GM13976 (cell line): ENCODE measurements at places on chromosomes 2 and 18.

DNA sequence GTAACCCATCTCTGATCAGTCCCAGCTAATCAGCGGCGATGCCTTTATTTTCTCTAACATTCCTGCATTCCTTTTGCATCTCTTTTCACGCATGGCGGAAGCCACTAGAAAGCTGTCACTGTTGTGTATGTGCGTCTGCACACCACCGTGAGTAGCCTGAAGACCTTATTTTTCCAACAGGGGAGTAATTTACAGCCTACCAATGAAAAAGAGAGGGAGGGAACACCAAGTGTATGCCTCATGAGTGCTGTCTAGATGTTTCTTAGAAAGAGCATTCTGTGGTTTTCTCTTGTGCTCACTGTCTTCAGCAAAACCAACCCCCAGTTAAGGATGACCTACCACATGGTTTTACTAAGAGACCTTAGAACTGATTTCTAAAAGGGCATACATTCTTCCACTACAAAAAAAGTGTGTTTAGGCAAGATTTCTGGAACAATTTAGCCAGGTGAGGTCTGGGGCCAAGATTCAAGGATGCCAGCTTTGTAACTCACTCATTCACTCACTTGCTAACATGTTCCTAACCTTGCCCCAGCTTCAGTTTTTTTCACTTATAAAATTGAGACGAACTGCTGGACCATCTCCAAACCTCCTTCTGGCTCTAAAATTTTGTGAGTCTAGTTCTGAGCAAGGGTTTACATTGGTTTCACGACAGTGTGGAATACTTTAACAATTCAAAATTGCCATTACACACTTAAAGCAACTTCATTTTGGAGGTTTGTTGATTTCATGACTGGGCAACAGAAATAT, 51.4 kb downstream of the BCL2 start:
- no peak for DNase-seq

GRCh38 chr2:236531996-236532395, 37.6 kb upstream of the ACKR3 start:
- no peak for DNase-seq

DNA sequence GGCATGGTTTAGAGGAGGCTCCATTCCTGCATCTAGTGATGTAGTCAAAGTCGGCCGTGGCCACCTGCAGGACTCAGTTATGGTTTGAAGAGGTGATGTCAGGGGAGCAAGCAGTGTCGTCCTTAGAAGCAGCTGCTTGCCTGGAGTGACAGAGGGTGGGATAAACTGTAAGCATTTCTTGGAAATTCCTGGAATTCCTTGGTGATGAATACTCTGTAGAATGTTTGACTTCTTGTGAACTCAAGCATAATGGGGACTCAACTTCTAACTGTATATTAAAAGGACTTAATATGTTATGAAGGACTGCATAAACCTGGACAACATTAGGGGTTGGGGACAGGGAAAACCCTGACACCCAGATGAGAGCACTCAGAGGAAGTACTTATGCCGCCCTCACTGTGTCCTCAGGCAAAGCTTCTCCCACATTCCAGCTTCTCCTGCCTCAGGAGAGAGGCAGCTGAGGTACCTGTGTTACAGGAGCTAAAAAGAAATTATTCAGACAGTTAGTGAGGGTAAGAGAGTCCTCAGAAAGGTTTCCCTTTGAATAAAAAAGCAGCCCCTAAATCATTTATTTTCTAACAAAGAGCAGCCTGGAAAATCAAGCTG, 459.9 kb upstream of the CELF4 start:
- no peak for DNase-seq

GRCh38 chr2:166651991-166652390, 157.9 kb upstream of the SCN7A start:
- DNase-seq: no peak

- peak; percentile 27 for DNase-seq
These were observed 53.7 kb upstream of the LRRC30 start for GRCh38 chr18:7177116-7177744.

- DNase-seq: peak; percentile 18
These were observed 1712.8 kb upstream of the TMEFF2 start for GRCh38 chr2:193907561-193907960.

DNA sequence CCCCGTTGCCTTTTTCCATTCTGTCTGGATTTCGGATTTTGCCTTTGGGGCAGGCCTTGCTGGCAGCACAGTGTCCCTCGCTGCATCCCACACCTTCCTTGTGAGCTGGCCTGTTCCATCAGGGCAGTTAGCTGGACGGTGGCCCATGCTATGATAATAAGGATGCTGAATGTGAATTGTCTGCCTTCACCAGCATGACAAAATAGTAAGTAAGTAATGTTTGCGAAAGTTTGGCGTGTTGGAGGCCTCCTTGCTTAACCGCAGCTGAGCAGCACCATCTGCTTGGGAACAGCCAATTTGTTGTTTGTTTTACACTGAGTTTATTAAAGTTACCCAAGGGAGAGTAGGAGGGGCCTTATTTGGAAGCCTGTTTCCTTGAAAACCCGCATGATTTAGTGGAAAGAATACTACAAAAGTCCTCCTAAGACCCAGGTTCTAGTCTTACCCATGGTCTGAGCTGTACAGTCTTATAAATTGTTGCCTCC, 469.7 kb upstream of the FANCL start:
- no peak for DNase-seq

GRCh38 chr2:71898375-71898774, 249.3 kb downstream of the CYP26B1 start:
- no peak for DNase-seq

- no peak for DNase-seq
These were observed 55.7 kb upstream of the OTOF start for GRCh38 chr2:26533661-26534060.

- DNase-seq: no peak
These were observed 32.1 kb downstream of the ATOH8 start for GRCh38 chr2:85785871-85786270.

DNA sequence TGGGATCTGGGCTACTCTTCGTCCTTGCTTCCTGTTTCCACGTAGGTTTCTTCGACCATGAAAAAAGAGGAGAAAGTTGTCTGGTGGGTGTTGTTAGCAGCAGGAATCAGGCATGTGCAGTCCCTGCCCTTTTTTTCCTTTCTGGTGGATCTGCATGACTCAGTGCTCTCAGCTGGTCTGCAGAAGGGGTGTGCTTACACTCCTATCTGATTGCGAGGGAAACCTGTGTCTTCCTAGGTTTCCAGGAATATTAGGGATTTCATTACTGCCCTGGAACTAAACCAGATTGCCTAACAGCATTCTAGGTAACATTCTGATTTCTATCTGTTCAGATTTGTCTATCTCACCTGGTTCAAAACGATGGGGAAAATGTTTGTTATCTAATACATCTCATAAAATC, 174.3 kb downstream of the CCDC102B start:
- DNase-seq: no peak

- peak; percentile 68 for DNase-seq
These were observed 34.5 kb upstream of the ARL5A start for GRCh38 chr2:151862700-151863099.

DNA sequence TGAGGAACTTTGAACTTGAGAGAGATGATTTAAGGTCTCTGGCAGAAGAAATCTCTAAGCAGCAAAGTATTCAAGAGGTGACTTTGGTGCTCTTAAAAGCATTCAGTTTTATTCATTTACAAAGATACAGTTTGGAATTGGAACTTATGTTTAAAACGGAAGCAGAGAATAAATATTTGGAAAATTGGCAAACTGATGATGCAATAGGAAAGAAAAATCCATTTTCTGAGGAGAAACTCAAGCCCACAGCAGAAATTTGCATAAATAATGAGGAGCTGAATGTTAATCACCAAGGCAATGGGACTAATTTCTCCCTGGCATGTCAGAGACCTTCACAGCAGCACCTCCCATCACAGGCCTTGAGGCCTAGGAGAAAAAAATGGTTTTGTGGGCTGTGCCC, 1022.5 kb upstream of the CHAC2 start:
- DNase-seq: no peak

DNA sequence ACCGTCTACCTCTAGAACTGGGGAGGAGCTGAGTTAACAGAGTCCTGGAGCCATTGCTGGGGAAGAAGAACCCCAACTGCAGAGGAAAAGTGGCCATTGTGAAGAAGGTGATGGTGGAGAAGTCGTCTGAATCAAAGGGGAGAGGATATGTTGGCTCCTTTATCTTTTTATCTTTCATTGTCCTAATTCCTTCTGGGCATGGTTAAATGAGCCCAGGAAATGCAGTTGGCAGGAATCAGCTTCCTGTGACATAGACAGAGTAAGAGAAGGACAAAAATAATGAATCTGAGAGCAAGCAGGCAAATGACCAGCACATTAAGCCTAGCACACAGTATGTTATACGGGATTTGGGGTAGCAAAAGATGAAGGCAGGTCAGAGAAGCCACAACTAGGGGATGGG, 16.0 kb upstream of the ACTR3 start:
- DNase-seq: no peak

GRCh38 chr18:46591783-46592391, 65.1 kb downstream of the LOXHD1 start:
- DNase-seq: no peak

DNA sequence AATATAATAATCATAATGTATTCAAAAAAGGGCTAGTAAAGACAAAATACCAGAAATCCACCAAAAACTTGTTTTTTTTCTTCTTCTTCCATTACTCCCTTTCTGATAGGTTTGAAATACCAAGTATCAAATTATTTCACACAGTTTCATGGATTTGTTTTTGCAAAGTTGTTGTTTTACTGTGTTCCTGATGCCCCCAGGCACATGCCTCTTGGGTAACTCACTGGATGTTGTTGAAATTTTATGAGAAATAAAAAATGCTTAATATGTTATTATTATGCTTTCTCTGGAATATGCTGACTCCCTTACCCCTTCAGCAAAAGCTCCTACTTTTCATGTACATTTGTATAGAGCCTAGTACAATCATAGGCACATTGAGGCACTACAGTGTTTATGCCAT, 419.6 kb downstream of the NRXN1 start:
- DNase-seq: no peak

GRCh38 chr2:12928775-12929401, 212.2 kb downstream of the TRIB2 start:
- DNase-seq: no peak

- DNase-seq: no peak
These were observed 168.5 kb downstream of the SUCLG1 start for GRCh38 chr2:84290537-84290936.

DNA sequence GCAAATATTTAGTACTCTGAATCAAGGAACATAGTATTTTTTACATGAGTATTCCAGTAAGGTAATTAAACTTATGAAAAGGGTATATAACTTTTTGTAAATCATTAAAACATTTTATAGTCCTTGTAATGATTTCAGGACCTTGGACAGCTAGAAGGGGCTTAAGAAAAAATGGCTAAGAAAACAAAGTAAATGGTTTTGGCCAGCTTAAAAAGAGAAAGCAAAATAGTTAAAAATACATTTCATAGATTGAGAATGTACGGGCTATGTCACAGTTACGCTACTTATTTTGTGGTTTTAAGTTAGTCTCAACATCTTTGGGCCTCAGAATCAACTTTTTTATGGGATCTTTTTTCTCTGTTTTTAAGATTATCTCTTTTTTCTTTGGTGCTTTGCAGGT, 26.7 kb downstream of the POLI start:
- DNase-seq: no peak

GRCh38 chr2:15890936-15891905, 49.1 kb upstream of the MYCN start:
- no peak for DNase-seq

GRCh38 chr2:138581909-138582308, 80.3 kb downstream of the SPOPL start:
- DNase-seq: no peak

DNA sequence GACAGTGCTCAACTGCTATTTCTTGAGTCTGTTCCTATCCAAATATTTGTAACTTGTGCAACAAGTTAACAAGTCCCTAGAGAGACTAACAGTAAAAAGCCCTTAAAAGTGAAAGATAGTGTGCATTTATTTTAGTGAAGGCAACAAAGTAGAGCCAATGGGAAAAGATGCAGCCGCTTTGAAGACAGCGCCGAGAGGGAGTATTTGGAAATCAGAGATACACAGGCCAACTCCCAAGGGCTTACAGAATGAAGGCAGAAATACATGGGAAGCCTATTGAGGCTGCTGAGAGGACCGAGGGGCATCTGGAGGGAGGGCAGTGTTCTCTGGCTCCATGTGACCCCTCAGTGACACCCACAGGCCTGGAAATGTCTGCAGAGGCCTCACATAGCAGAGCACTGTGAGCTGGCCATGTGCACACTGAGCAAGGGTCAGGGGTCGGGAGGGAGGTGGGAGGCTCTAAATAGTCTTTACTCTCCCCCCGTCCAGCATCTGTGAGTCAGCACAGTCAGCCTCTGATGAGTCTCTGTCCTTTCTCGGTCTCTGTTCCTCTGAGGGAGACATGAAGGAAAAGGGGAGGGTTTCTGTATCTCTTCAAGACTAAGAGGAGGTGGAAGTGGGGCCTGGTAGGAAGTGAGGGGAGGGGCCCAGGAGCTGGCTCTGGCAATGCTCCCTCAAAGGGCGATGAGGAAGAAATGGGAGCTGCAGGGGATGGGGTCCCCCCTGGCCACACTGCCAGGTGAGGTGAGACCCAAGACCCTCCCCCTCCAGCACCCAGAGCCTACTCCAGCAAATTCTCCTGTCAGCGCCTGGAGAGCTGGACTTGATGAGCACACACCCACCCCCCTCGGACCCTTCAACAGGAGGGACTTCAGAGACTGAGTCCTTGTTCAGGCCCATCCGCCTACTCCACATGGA, 133.6 kb downstream of the SP3 start:
- no peak for DNase-seq

GRCh38 chr18:25830787-25831186, 259.6 kb downstream of the SS18 start:
- no peak for DNase-seq
